ENCODE measurements at places on chromosomes 2 and 18.
A peak's percentile ranks its signal among the peaks of the same experiment; 100 is the strongest.

GRCh38 chr2:68157002-68157401 lies 686 bp upstream of the PNO1 start:
- no peak for DNase-seq

GRCh38 chr18:25251068-25251467 lies 100.9 kb downstream of the ZNF521 start:
- no peak for DNase-seq

GRCh38 chr2:43438342-43438741 lies 157.5 kb downstream of the THADA start:
- no peak for DNase-seq

- peak; percentile 21 for DNase-seq
Observed at GRCh38 chr2:100818606-100819369, 1.2 kb upstream of the NPAS2 start.

DNA sequence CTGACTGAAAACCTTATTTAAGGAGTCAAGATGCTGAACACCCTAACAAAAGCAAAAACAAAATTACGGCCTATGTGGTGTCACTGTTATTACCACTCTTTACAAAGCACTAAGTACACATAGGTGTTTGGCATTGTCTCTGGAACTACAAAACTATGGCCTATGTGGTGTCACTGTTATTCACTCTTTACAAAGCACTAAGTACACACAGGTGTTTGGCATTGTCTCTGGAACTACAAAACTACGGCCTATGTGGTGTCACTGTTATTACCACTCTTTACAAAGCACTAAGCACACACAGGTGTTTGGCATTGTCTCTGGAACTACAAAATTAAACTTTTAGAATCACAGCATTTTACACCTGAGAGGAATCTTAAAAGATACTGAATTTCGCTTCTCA lies 47.4 kb downstream of the SLC35F5 start:
- no peak for DNase-seq

GRCh38 chr2:111965062-111965461 lies 66.7 kb downstream of the MERTK start:
- DNase-seq = no peak

DNA sequence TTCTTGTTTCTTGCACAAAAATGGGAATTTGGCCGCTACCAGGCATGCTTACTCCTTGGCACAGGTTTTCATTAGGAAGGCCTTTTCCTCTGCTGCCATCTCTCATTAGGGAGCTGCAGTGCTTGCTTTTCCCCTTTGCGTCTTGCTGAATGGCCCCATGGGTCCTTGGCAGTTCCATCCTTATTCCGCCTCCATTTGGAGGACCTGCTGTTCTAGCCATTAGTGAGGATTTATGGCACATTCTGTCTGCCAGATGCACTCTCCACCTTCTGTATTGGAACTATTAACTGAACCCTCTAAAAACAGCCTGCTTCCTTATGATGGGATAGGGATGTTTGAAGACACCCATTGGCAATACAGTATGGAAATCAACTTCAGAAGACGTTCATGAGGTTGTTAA lies 103.5 kb upstream of the NOSTRIN start:
- no peak for DNase-seq

DNA sequence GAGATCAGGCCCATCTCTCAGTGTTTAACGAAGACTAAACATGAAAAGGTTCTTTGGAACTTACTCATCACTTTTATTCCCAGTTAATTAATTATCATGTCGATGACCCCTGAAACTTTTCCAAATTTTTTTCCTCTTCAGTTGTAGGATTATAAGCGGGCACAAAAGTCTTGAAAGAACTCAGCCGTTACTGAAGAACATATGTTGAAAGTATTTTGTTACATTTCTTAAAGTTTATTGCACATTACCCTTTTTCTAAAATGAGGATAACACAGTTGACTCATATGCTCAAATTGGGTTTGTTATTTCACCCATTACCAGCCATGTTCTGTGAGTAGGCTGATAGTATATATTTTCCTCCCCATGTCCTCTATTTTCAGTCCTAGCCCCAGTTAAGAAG lies 75.9 kb upstream of the COL3A1 start:
- DNase-seq = no peak

- no peak for DNase-seq
Observed at GRCh38 chr2:20148923-20149702, 75.8 kb downstream of the SDC1 start.

- DNase-seq = no peak
Observed at GRCh38 chr2:42169874-42170521, 845 bp downstream of the EML4 start.

DNA sequence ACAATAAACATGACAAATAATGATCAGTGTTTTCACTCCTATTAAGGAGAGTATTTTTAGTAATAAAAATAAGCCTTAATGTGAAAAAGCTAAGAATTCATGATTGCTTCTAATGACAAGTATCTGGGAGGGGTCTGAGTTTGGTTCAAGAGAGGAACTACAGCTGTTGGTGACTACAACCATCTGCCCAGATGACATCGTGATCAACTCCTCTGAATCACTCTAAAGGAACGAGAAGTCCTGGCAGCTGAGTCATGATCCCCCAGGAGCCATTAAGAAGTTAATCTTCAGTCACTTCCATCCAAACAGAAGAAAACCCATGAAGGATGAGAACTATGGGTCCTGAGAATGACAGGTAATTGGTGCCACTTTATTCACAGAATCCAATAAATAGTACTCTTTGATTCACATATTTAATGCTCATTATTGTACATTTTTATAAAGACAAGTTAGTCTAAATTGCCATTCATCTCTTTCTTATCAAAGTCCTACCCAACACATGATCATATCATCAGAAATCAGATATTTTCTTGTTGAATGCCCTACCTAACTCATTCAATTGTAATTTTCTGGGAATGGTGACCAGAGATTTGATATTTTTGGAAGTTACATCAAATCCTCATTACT lies 6.8 kb downstream of the TFPI start:
- DNase-seq = no peak

- no peak for DNase-seq
Observed at GRCh38 chr2:34306745-34307144, 707.6 kb upstream of the FAM98A start.

DNA sequence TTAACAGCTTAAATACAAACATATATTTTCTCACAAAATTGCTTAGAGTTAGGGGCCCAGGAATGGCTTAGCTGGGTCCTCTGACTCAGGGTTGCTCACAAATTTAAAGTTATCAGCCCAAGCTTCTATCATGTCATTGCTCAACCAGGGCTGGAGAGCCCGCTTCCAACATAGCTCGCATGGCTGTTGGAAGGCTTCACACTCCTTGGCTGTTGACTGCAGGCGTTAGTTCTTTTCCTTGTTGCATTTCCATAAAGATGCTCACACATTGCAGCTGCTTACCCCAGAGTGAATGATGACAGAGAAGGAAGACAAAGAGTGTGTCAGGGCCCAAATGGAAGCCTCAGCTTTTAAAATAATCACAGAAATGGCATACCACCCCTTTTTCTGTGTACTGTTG lies 62.9 kb upstream of the TFPI start:
- DNase-seq = no peak

DNA sequence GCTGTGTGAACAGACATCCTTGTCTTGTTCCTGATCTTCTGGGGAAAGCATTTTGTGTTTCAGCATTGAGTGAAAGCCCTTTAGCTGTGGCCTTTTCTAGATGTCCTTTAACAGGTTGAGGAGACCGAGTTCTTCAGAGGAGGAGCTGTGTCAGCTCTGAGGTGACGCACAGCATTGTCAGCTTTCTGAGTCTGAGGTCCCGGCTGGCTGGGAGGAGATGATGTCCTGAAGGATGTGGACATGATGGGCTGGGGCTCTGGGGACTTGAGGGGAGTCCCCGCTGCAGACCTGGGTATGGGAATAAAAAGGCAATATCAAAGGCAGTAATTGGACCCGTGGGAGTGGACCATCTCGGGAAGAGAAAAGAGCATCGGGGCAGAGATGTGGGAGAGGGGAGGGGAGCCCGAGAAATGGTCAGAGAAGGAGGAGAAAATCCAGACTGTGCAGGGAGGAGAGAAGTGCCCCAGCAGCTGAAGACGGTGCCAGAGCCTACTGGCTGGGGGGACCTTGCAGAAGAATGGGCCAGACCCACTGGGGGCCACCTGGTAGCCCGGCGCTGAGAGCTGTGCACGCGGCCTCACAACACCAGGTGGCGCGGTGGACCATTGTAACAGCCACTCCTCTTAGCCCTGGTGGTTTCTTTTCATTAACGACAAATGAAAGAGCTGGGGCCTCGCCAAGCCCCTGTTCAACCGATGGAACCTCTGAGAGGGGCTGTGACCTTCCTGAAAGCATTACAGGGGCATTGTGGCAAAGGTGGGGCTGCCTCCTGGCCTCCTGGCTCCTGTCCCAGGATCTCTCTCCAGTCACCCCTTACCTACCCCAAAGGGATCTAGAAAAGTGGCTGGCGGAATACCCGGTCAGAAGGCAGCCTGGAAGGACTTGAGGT lies 61.6 kb downstream of the ST3GAL5 start:
- peak; percentile 80 for DNase-seq

- DNase-seq = no peak
Observed at GRCh38 chr2:44242904-44243303, 32.4 kb upstream of the SLC3A1 start.

DNA sequence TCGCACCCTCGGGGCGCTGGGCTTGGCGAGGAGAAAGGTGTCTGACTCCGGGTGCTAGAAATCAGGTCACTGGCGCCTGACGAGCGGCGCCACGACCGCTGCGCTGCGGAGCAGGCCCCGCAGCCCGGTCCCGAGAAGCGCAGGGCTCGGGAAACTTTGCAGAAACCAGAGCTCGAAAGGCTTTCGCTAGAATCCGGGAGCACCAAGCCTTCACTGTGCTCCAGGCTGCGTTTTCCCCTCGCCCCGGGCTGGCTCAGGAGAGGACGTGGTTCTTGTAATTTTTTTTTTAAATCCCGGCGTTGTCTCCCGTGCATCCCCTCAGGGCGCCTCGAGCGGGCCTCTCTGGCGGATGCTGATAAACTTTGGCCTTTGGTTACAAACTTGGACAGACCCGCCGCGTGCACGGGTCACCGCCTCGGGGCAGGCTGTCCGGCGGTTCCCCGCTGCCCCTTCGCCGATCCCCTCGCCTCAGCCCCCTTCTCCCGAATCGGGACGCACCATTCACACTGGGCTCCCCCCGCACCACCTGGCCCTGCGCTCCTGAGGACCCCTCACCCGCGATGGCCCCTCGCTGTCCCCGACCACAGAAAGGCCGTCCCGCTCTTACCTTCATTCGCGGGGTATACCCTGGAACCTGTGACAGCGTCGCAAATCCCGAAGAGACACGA lies 419 bp downstream of the EPHA4 start:
- DNase-seq = no peak

DNA sequence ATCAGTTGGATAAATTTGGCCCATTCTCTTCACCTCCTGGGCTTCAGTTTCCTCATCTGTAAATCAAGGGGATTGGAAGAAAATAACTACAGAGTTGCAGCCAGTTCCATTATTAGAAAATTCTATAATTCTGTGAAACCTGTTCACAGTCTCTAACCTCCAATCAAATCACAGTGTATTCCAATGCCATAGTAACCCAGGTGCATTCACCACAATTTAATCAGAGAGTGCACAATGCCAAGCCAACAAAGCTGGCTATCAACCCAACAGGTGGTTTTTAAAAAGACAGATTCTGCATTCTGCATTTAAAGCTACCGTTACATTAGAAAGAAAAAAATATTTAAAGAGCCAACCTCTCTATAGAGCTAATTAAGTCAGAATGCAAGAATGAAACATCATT lies 308.6 kb downstream of the RNF144A start:
- DNase-seq = no peak

DNA sequence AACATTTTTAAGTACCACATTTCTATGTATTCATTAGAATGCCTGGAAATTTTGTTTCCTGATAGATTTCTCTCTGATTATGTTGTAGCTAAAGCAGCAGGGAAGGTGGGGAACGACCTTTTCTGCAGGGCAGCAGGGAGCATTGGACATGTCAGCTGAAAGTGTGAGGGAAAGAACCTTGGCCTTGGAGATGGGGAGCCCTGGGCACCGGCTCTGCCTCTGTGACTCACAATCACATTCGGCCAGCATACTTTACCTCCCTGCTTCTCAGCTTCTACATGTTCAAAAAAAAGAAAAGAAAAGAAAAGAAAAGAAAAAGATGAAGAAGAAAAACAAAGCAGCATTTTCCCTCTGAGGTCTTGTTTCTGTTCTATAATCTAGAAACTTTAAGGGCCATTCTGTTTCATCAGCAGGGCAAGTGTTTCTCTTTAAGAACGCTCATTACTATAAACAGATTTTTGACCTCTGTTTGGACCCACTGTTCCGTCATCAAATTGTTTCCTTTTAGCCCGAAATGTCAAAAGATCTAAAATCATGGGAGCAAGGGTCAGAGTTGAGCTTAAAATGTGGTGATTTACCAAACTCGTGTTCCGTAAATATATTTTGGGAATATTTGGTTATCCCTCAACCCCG lies 27.9 kb downstream of the SETBP1 start:
- DNase-seq = no peak

All from activated CD8-positive, alpha-beta memory T cell treated with anti-CD3 and anti-CD28 coated beads for 48 hours (primary cell).